NCI-H2107 (cell line): ENCODE measurements at places on chromosomes 7 and 10.
A peak's percentile ranks its signal among the peaks of the same experiment; 100 is the strongest.

- DNase-seq, result no peak
Observed at GRCh38 chr10:22369434-22370072, 24.3 kb downstream of the SPAG6 start.

GRCh38 chr7:75937958-75938786 is 23.2 kb downstream of the POR start:
- DNase-seq, result no peak

- no peak for DNase-seq
Observed at GRCh38 chr7:149866779-149867447, 6.9 kb upstream of the ATP6V0E2 start.

DNA sequence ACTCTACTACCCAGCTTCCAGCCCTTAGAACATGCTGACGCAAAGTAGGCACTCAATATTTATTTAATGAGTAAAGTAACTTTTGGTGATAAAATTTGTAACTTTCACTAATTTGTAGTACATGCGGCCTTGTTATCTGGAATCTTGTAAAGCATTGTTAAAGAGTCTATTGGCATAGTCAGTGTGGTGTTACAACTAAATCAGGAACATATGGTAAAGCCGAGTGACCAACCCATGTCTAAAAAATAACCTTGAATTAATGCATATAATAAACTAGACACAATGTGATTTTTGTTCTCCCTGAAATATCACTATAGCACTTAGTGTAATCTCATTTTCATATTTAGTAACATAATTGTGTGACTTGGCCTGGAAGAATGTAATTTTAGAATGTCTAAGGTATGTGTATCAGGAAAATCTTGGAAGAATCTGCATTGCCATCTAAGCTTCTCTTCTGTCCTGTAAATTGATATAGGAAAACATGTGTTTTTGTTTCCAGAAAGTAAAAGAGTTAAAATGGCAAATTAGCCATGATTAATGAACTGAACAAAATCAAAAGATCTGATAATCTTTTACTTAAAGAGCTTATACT is 256.7 kb upstream of the GNAI1 start:
- DNase-seq, result no peak

DNA sequence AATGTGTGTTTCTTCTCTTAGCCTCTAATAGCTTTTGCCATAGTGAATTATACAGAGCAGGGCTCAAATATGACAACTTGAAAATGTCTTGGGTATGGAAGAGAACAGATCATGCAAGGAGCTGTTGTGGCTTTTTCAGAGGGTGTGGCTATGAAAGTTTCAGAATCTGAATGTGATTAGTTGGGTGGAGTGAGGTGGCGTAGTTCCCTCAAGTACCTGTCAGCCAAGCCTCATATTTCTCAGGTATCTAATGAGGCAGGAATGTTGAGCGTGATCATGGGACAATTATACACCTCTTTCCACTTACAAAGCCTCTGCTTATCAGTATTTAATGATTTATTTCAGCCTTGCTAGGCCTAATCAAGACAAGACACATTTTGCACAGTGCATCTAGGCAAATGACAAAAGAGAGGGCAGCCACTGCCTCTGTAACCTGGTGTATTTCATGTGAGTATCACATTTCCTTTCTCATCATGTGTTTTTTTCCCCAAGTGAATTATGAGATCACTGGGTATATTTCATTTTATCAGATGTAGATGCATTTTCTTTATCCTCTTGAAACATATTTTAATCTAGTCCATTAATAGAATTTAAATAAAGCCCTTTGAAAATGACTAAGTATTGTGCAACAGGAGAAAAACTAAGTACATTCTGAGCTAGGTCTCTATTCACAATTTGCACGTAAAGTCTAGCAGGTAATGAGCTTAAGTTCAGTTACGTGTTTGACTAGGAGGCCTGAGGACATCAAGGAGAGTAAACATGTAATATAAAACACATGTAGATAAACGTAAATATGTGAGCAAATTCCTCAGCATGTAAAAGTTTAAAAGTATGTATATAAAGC is 644.4 kb upstream of the IGFBP3 start:
- DNase-seq, result no peak

- no peak for DNase-seq
Observed at GRCh38 chr10:67476201-67476600, 219.8 kb downstream of the CTNNA3 start.

- DNase-seq, result no peak
Observed at GRCh38 chr10:103884681-103885139, 29.3 kb upstream of the SH3PXD2A start.

GRCh38 chr7:105825371-105825770 is 51.0 kb downstream of the ATXN7L1 start:
- DNase-seq, result no peak

- DNase-seq, result no peak
Observed at GRCh38 chr10:1660386-1660785, 76.9 kb downstream of the ADARB2 start.

DNA sequence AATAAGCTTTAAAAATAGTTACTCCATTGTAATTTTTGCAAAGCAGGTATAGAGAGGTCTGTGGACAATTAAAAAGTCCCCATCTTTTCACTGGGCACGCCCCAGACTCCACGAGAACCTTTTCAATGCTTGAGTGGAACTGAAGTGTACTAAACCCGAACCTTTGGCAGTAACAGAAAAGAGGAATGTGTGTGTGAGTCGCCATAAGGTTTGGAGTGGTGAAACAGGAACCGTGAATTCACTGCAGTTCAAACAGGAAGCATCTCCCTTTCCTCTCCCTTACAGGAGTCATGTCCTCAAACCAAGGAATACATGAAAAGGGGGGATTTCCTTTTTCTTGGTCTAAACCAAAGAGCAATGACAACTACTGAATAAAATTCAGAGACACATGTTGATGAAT is 23.2 kb downstream of the NDUFB2 start:
- peak; percentile 17 for DNase-seq

- no peak for DNase-seq
Observed at GRCh38 chr7:4107839-4108238, 574.3 kb upstream of the FOXK1 start.
